ENCODE measurements at places on chromosomes 5 and 9.

GRCh38 chr9:30967476-30967875 lies 1417.0 kb upstream of the ACO1 start:
- DNase-seq: no peak

GRCh38 chr5:15715967-15716366 lies 216.0 kb downstream of the FBXL7 start:
- DNase-seq: no peak

- no peak for DNase-seq
Observed at GRCh38 chr5:162407614-162408013, 340.0 kb downstream of the GABRG2 start.

DNA sequence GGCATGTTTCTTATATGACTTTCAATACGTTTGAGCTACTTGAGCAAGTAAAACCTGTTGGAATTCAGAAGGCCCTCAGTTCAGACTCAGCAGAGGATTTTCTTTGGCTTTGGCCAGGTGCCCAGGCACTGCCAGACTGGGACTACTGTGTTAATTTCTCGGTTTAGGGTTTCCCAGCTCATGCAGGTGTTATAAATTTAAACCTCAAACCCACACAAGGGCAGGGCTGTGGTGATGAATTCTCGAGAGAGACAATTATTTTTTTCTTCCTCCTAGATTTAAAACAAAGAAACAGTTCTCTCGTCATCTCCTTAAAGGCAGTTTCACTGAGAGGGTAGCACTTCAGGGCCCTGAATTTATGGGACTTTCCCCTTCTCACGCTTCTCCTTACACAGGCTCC lies 406.0 kb upstream of the PIK3R1 start:
- no peak for DNase-seq

DNA sequence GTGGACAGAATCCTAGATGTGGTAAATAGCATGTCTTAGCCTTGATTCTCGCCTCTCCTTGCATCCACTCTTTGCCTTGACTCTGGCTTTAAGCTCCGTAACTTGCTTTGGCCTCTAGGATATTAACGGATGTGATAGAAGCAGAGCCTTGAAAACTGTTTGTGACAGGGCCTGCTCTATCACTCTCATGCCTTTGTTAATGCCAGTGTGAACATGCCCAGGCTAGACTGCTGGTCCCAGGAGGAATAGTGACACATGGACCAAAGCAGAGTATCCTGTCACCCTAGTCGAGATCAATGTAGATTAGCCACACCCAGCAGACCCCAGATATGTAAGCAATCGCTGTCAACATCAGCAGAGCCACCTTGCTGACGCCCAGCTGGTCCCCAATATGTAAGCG lies 109.9 kb upstream of the C9orf72 start:
- no peak for DNase-seq
